Substantia nigra (tissue), 51 donors: ENCODE measurements at places on chromosomes 11 and 22.

- DNase-seq, result no peak
These were observed 11.9 kb upstream of the MRGPRX2 start for GRCh38 chr11:19072464-19072863.

- DNase-seq, result no peak
These were observed 79.5 kb upstream of the RTL6 start for GRCh38 chr22:44577391-44578109.

- DNase-seq, result no peak
These were observed 731.2 kb upstream of the ANO5 start for GRCh38 chr11:21461701-21462100.

GRCh38 chr11:126277780-126278179 is 5.1 kb upstream of the TIRAP start:
- no peak for DNase-seq

GRCh38 chr22:49228431-49229037 is 599.1 kb downstream of the BRD1 start:
- no peak for DNase-seq

DNA sequence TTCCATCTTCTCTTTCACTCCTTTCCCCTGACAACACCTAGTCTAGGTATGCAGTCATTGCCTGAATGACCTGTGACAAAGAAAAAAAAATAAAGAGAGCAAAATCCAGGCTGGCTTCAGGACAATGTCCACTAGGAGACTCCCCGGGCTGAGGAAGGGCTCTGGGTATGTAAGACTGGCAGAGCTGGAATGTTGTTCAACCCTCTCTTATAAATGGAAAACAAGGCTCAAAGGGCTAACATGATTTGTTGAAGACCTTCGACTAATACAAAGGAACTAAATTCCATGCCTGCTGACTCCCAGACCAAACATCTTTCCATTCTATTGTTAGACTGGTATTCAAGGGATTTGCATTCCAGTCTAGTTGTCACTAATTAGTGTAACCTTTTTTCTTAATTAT is 122.2 kb downstream of the ARL14EP start:
- no peak for DNase-seq

GRCh38 chr11:129917231-129917630 is 21.9 kb upstream of the NFRKB start:
- no peak for DNase-seq

GRCh38 chr11:33723238-33723881 is 12.9 kb downstream of the CD59 start:
- DNase-seq, result no peak

DNA sequence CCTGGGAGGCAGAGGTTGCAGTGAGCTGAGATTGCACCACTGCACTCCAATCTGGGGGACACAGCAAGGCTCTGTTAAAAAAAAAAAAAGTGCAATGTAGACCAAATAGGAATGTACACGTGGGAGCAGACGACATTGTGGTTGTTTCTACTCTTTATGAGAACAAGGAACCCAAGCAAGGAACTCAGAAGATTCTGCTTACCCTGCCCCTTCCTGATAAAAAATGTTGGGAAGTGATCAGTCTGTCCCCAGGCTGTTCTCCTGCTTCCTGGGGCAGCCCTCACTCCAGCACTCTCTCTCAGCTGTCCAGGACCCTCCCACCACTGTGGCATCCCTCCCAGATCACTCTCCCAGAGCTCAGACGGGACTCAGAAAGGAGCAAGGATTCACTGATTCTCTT is 31.8 kb downstream of the SLCO2B1 start:
- DNase-seq, result no peak

GRCh38 chr22:39341179-39341578 is 8.6 kb upstream of the SYNGR1 start:
- DNase-seq, result no peak

DNA sequence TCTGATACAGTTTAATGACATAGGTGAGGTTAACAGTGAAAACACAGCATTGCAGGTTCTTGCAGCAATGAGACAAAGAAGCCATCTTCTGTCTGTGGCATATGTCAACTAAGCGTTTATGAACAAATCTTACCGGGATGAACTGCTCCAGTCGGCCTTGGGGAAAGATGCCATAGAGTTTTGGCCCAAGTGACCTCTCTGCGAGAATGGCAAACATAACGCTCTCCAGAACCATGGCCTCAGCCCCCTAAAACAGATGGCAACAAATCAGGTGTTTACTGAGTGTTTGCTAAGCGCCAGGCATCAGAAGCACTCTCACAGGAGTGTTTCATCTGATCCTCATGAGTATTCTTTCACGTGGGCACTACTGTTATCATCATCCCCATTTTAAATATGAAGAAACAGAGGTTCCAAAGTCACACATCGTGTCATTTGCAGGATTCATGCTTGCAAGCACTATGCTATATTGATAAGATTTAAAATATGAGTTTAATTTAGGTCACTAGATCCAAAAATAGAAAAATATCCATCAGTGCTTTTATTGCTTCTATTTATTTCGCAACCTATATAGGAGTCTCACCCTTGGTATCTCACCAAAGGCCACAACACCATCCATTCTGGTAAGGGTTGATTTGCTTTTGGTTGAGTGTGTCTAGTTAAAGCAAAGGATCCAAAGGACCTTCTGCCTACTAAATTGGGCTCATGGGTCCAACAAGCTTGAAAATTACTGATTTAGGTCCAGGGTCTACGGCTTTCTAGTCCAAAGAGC is 35.9 kb downstream of the TCIRG1 start:
- no peak for DNase-seq
